ENCODE measurements at places on chromosomes 1 and 21.

- DNase-seq = no peak
Observed at GRCh38 chr1:186454981-186455380, 5.9 kb downstream of the PDC start.

DNA sequence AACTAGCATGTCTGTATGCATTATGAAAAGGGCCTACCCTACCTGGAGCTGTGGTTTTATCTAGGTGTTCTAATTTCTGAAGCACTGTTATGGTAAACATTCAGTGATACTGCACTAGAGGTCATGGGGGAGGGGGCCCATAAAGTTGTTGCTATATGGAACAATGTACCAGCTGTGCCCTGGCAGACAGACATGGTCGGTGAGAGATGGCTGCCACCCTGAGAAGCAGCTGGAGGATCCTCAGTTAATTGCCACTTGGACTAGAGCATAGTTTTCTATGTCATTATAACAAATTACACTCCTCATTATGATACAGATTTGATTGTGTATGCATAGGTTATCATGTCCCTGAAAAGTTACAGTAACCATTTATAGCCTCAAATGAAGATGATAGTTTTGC is 45.4 kb downstream of the ILDR2 start:
- DNase-seq = no peak

DNA sequence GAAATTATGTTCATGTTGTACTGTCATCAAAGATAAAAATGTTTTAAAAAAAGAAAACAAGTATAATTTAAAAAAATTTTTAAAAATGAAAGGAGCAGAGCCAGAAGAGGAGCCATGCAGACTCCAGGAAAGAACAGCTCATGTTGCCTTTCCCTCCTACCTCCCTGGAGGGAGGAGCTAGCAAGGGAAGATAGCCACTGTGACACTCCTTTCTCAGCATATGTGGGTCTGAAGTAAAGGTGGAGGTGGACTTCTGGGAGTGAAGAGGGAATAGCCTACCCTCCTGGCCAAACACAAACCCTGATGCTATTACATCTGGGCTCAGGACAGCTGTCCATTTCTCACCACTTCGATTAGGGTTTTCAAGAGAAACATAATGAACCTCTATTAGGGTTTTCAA is 54.2 kb downstream of the SLC2A1 start:
- DNase-seq = no peak

DNA sequence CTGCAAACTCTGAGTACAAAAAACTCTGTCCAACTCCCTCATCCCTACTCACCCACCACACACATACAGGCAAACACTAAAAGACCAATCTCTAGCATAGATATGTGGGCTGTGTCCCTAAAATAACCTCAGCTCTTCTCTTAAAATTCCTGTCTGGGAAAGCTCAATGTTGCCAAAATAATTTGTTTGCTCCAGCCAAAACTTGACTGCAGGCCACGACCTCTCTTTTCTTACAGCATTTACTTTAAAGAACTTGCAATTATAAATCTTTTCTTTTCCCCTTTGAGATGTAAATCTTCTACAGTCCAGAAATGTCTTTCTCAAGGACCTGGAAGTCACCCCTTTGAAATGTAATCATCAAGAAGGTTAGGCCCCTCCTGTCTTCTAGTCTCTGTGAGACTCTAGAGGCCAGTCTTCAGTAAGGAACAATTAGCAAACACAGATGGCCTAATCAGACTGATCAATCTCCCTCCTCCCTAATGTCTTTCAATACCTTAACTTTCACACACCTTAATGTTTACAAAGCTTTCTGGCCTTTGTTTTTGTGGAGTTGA is 483.6 kb upstream of the RGS18 start:
- no peak for DNase-seq

GRCh38 chr1:149931212-149931790 is 3.7 kb upstream of the SF3B4 start:
- no peak for DNase-seq

GRCh38 chr1:164709541-164710278 is 150.7 kb downstream of the PBX1 start:
- no peak for DNase-seq

- no peak for DNase-seq
Observed at GRCh38 chr1:215475796-215476481, 91.2 kb upstream of the KCTD3 start.

- no peak for DNase-seq
Observed at GRCh38 chr21:43702785-43703034, 16.2 kb upstream of the PDXK start.

DNA sequence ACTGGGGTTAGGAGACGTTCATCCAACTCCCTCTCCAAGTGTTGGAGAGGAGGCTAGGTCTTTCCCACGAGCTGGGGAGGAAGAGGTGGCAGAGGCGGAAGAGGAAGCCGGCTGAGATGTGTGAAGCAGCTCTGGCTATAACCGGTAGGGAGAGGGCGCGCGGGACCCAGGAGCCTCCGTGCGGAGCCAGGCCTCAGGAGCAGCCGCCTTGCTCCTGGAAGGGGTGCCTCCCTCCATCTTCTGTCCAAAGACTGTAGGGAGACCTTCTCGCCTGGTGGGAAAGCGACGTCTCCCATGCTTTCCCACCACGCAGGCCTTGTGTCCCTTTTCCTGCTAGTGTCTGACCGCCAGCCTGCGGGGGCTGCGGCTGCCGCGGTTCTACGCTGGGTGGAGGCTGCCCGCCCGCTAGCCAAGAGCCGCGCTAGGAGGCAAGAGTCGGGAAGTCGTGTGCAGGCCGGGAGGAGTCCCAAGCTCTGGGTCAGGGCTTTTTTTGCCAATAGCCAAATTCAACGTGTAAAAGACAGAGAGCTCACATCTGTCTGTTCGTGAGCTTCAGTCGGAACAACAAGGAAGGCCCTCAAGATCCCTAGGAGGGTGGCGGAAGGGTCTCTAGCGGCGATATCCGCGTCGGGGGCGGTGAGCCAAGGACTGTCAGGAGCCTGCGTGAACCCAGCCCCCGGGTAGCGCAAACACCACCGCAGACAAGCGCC is 8.4 kb upstream of the NBPF11 start:
- DNase-seq = no peak
